ENCODE measurements at places on chromosomes 1 and 21.

- no peak for DNase-seq
These were observed 22.1 kb upstream of the PRDX6 start for GRCh38 chr1:173454966-173455524.

DNA sequence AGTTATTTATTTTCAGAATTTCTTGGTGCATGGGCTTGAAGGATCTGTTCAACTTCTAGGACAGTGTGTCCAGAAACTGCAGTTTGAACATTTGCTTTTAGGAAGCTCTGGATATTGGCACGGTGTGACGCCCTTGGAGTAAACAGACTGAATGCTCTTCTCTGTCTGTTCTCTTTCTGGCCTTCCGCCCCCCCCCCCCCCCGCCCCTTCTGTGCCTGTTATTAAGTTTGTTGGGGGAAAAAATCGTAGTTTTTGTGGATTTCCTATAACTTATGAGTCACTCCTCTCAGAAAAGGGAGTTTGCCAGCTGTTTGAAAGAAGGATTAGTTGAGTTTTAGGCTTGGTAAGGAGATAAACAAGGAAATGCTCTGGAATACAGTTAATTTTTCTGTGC is 1.2 kb downstream of the KCTD3 start:
- DNase-seq, result peak; percentile 53

- no peak for DNase-seq
These were observed 45.6 kb downstream of the CHAF1B start for GRCh38 chr21:36430841-36431240.

DNA sequence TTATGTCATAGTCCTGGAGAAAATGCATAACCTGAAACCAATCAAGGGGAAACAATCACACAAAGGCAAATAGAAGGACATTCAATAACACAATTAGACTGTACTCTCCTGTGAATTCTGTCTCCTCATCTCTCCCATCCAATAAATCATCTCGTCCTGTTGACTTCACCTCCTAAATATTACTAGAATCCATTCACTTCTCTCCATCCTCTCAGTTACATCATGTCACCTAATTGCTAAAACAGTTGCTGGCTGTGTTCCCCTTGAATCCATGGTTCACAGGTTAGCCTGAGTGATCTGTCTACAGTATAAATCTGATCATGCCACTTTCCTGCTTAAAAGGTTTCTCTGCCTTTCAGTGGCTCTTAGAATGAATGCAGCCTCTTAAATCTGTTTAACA is 220.2 kb downstream of the TGFB2 start:
- no peak for DNase-seq

- DNase-seq, result no peak
These were observed 26.7 kb downstream of the CCSAP start for GRCh38 chr1:229316166-229316565.
